NCI-H2029 (cell line): ENCODE measurements at places on chromosomes 5 and 9.

GRCh38 chr5:7464182-7464581 is 68.2 kb downstream of the ADCY2 start:
- DNase-seq, result no peak

GRCh38 chr9:14992081-14992480 is 81.9 kb upstream of the FREM1 start:
- DNase-seq, result no peak

- no peak for DNase-seq
These were observed 101.2 kb downstream of the ESM1 start for GRCh38 chr5:54884195-54884536.

DNA sequence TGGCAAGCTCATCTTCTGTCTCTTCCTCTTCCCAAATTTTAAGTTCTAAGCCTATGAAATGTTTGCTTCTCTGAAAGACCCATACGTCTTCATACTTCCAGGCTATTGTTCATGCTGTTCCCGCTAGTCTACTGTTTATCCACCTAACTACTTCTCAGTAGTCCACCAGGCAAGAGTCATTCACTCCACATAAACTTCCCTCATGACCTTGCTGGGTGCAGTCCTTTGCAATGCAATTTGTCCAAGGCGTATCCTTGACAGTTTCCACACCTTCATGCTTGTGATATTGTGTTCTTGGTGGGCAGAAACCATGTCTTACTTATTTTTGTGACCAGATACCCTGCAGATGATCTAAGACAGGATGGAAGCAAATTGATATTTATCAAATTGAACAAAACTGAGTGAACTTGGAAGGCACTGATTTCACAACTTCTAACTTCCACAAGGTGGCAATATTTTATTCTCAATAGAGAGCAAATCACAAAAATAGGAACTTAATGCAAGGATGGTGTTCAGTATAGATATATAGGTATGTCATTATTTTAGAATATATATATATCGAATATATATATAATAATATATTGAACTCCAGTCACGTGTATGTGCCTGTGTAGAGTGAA is 30.3 kb downstream of the TYRP1 start:
- no peak for DNase-seq

GRCh38 chr9:114804505-114804904 is 1.3 kb downstream of the TNFSF15 start:
- no peak for DNase-seq

- DNase-seq, result no peak
These were observed 14.0 kb downstream of the TRIM14 start for GRCh38 chr9:98105006-98105405.

- no peak for DNase-seq
These were observed 27.4 kb downstream of the ATPSCKMT start for GRCh38 chr5:10222326-10222725.

DNA sequence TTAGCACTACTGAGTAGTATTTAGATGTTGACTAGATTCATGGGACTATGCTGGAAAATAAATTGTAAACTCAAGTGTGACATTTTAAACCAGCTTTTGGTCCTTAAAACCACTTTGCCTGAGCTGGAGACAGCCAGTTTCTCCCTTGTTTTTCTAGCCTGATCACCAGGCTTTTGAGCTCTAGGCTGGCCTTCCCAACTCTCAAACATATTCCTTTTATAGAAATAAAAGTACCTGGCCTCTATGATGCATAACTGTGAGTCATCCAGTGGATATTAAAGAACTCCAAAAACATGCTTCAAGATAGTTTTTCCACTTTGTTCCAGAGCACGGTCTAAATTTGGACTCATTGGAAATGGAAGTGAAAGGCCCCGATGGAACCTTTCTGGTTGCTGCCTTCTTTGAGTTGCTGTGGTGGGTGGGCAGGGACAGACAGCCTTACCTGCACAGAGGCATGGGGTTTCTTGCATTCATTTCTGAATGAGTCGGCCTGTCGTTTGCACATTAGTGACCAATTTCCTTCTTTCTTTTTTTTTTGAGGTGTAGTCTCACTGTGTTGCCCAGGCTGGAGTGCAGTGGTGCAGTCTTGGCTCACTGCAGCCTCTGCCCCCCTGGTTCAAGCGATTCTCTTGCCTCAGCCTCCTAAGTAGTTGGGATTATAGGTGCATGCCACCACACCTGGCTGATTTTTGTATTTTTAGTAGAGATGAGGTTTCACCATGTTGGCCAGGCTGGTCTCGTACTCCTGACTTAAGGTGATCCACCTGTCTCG is 43.1 kb downstream of the TRIO start:
- peak; percentile 87 for DNase-seq

DNA sequence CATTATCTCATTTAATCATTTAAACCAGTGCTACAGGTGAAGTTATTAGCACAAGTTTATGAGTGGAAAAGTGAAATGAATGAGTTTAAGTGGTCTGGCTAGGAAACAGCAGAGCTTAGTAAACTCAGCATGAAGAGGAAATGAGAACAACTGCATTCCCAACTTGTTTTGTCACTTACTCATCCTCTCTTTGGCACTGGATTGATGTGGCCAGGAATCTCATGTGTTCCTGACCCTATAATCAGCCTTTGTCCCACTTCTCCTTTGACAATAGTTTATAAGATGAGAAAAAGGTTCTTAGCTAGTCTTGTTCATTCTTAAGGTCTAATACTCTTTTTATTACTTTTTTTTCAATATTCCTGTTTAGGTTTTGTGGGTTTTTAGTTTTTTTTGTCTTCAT is 559.2 kb upstream of the TLE4 start:
- no peak for DNase-seq

DNA sequence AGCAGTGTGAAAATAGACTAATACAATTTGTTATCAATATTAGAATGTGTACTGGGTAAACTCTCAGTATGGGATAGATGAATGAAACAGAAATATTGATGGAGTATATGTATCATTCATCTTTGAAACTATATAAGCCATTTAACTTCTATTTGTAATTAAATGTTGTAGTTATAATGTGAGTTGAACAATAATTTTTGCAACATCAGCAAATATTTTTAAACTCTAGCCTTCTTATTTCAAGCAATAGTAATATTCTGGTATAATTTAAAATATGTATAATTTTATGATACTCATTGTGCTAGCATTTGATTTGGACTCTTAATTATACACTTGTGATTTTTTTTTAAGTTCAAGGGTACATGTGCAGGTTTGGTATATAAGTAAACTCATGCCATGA is 59.6 kb upstream of the RGMB start:
- no peak for DNase-seq

DNA sequence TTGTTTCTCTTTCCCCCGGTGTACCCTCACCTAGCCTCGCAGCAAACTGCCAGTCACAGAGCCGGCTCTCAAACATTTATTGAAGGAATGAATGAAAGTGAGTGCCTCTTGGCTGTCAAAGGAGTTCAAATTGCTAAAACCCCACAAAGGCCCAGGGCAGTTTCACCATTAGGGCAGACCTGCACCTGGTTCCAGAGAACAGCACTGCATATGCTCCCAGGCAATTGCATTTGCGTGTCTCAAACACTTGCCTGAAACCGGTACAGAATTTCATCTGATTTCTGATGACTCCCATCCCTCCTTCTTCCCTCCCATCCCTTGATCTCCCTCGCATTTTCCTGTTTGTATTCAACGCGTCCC is 165.6 kb upstream of the ZNF462 start:
- DNase-seq, result no peak

DNA sequence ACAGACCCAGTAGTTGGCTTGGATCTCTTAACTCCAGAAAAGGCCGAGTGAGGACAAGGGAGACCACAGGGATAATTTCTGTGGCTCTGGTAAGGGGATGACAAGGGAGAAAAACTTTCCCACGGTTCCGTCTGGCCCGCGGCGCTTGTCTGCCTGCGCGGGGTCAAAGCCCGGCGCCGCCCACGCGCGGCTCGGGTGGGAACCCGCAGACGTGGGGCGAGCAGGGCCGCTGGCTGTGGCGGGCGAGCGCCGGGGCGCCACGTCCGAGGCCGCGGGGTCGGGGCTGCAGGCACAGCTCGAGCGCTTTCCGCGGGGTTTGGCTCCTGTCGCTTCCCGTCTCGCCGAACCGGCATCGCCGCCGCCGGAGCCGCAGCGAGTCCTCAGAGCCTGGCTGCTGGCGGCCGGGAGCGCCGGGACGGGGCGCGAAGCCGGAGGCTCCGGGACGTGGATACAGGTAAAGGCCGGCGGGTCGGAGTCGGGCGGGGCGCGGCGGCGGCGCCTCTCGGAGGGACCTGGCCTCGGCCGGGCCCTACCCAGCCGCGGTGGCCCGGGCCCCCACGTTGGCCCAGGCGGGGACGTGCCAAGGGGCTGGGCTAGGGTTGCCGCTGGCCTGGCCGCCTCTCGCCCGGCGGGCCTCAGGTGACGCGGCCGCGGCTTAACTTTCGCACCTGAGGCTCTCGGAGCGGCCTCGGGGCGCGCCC is at the start of gene RNF180:
RNF180 (plus strand) TSS at position 344 of the 701 bp plus-strand sequence. CDS start 34,965 bp downstream, outside the sequence.
- no peak for DNase-seq

- DNase-seq, result no peak
These were observed 64.8 kb upstream of the EFNA5 start for GRCh38 chr5:107735558-107735957.

- no peak for DNase-seq
These were observed 47.4 kb downstream of the RNF180 start for GRCh38 chr5:64213011-64213410.

DNA sequence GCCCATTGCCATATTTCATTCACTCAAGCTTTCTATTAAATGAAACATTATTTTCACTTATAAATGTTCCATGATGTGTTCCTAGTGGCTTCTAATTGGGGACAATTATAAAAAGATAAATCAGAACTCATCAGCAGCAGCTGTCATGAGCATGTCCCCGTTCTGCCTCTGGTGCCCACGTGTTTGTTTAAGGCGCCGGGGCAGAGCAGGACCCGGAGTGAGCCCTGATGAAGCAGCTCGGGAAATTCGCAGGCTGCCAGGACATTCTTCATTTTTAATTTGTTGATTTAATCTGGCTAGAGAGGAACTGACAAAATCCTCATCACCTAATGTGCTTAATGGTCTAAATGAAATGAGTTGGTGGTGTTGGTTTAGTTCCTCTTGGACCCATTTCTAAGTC is 475.0 kb downstream of the CTNND2 start:
- no peak for DNase-seq

GRCh38 chr5:169142264-169142970 is 158.5 kb downstream of the SLIT3 start:
- no peak for DNase-seq

GRCh38 chr5:7927466-7928375 is 58.8 kb downstream of the MTRR start:
- DNase-seq, result peak; percentile 57

DNA sequence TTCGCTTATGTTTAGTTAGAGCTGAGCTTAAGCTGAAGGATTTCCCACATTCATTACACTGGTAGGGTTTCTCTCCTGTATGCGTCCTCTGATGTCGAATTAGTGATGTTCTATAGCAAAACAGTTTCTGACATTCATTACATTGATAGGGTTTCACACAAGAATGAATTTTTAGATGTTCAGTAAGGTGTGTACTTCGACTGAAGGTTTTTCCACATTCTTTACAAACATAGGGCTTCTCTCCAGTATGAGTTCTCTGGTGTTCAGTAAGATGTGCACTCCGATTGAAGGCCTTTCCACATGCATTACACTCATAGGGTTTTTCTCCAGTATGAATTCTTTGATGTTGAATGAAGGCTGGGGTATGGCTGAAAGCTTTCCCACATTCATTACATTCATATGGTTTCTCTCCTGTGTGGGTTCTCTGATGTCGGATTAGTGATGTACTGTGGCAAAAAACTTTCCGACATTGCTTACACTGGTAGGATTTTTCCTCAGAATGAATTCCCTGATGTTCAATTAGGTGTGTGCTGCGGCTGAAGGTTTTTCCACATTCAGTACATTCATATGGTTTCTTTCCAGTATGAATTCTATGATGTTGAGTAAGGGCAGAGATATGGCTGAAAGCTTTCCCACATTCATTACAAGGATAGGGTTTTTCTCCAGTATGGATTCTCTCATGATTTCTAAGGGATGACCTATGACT is 14.6 kb downstream of the ZNF883 start:
- DNase-seq, result no peak

DNA sequence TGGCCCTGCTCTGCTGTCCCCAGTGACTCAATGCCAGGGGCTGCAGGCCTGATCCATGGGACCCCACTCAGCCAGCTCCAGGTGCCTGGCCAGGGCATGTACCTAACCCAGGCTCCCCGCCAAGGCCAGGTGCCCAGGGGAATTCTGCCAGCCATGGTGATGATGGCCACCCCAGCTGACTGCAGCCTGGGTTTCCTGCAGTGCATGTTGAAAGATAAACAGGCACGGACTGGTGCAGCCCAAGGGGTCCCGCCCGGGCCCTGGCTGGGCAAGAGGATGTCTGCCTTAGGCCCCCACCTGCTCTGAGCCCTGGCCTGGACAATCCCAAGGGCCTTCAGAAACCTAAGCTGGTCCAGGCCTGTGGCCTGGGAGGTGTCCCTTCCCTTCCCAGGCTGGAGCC is 1.2 kb downstream of the ABCA2 start:
- no peak for DNase-seq

DNA sequence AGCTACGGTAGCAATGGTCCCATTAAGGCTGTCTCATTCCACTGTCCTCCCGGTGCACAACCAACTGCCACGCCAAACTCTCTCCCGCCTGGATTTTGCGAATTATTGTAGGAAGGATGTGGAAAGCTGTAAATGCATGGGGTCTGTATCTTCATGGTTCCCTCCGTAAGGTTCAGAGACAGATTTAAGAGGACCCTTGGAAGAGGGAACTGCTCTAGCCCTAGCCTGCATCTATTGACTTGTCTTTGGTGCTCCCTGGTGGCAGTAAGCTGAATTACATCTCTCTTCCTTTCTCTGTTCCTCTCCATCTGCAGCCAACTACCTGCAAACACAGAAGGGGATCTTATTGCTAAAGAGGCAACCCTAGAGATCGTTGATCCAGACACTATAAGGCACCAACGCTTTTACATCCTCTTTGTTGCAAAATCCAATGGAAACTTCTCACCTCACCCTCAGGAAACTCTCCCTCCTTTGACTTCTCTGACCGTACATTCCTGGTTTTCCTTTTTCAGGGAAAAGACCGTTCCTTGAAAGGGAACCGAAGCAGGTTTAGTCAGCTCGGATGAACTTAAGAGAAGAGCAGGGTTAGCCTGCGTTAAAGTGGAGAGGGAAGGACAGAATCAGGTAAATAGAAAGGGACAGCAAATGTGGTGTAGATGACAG is 11.9 kb downstream of the CAPSL start:
- DNase-seq, result peak; percentile 3

GRCh38 chr5:81829242-81829641 is 78.3 kb upstream of the SSBP2 start:
- DNase-seq, result no peak

DNA sequence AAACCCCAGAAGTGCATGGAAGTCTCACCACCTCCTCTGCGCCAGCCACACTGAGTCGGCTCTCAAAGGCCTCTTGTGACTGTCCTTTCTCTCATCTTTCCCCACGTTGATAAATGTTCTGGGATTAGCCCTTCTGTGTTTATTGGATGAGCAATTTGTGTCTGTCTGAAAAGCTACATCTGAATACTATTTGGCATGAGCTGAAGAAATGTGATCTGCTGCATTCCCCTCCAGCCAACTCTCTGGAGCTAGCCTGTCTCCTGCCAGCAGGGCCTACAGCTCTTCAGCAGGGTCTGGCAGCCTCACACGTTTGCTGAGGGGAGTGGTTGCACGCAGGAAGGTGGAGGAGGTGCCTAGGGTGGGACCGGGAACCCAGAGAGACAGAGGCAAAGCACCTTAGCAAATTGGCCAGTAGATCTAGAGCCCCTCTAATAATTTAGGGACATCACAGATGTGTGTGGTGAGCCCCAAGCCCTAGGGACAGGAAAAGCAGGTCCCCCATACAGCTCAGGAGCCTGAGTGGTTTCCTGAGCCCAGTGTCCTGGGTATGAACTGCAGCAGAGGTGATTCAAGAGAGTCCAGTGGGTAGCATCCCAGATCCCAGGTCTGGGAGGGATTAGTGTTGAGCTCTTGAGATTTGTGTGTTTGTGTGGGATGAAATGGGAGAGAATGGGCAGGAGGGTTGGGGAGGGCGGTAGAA is 20.5 kb upstream of the B4GALT1 start:
- DNase-seq, result peak; percentile 86
